ENCODE measurements at places on chromosomes 5 and 9.

DNA sequence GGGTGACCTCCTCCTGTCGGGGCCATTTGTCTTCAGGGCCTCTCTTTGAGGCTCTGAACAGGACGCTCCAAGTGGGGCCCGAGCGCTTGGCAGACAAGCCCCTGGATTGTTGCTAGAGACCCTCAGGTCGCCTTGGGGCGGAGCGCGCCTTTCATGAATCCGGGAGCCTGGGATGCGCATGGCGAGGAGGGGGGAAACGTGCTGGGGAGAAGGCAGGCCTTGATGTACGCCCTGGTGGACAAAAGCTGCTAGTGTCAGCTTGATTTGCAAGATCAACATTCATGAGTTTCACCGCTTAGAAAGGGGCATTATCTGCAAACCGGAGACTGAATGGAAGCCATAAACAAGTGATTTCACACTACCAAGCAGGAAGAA lies 226.3 kb downstream of the SMARCA2 start:
- peak; percentile 97 for DNase-seq

DNA sequence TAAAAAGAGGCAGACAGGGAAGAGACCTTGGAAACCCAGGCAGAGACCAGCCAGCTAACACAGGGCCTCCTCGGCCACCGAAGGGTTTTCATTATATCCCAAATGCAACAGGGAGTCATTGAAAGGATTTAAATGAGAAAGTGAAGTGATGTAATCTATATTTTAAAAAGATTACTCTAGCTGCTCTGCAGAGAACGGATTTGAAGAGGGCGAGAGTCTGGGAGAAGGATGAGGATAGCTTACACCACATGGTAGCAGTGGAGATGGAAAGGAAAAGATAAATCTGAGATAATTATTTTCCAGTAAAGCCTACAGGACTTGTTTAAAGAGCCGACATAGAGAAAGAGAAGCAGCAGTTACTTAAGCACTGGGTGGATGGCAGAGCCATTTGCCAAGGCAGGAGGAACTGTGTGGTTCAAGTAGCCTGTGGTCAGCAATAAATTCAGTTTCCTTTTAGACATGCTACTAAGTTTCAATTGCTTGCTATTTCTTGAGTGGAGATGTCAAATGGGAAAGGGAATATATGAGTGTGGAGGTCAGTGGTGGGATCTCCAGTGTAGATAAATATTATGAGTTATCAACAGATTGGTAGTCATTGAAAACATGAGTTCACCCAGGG lies 9.3 kb downstream of the FBN2 start:
- no peak for DNase-seq

DNA sequence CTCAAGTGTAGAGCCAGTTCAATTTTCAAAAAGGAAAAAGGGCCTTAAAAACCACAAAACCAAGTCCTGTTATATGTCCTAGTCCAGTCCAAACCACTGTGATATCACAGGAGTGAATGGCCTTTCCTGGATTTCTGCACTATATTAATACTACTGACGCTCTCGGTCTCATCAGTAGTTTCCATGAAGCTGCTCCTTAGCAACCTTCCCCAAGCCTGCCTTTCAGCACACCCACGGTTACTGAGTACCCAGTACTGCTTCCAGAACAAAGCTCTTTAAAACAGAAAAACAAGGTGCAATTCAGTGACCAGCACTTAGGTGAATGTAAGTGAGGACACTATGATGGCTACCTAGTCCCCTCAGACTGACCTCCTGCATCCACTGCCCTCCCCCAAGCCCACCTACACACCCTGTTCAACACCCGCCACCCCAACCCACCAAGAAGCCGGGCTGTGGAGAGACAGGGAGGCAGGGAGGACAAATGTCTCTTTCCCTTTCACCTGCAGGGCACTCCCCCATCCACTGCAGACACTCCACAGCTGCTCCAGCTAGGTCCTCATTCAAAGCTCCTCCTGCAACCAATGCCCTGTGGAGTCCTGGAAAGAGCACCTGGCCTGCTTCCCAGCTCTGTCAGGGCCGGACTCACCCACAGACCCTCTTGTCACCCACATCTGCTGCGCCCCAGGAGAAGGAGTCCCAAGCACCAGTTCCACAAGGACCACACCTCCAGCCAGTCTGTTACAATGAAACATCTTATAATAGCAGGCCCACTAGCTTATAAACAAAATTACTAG lies 25.9 kb downstream of the PSMB7 start:
- no peak for DNase-seq

DNA sequence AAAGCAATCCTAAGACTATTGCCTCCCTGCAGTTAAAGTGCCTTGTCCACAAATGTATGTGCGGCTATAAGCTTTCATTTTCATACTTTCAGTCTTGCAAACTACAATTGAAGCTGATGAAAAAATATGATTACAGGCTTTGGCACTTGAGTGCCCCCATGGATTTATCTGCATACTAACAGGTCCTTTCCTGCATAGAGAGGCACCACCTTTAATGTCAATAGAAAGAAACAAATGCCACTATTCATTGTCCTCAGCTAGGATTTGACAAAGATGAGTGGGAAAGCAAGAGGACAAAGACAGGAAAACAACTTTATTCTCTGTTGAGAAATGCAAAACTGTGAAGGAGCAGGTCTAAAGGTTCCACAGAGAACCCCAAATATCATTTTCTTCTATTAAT lies 125.7 kb upstream of the PTGER4 start:
- no peak for DNase-seq

GRCh38 chr9:94611638-94612068 lies 18.0 kb upstream of the FBP2 start:
- no peak for DNase-seq

Measured in iris pigment epithelial cell (primary cell).